Iris pigment epithelial cell (primary cell): ENCODE measurements at places on chromosomes 6 and 20.
A peak's percentile ranks its signal among the peaks of the same experiment; 100 is the strongest.

DNA sequence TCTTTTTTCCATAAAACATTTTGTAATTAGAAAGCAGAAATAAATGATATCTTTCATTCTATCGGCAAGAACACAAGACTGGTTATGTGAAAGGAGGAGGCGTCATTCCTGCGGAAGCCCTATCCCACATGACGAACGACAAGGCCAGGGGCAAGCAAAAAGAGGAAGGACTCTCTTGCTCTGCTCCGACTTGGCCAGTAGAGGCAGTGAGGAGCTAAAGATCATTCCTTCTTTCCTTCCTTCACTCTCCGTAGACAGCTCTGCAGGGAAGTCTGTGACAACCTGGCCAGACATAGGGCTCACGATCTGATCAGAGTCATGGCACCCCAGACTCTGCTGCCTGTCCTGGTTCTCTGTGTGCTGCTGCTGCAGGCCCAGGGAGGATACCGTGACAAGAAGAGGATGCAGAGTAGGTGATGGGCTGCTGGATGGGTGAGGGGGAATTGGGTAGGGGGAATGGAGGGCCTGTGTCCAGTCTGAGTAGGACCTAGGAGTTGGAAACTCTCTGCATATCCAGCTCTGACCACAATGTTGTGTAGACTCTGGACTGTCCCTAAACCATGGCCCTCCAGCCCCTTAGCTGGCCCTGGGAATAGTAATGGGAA, at the start of gene WFDC10A:
WFDC10A (plus strand) TSS at position 244 of the 605 bp plus-strand sequence; CDS start at position 319, 75 bp downstream.
- DNase-seq: peak; percentile 65

- peak; percentile 76 for DNase-seq
These were observed 93.4 kb upstream of the NXT1 start for GRCh38 chr20:23257106-23257761.

DNA sequence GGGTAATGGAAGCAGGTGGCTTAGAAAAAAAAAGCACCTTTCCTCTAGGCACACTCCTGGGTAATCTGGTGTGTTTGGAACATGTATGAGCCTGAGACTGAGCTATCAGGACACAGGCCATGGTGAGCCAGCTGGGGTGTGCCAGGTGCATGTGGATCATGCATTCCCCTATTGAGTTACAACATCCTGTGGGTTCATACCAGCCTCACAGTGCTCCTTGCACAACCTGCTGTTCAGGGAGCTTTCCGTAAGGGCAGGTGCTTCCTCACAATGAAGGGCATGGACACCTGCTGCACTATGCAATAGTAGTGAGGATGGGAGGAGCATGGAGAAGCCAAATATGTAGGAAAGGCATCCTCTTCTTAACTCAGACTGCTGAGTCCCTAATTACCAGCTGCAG, 197.2 kb upstream of the SUPT3H start:
- no peak for DNase-seq

DNA sequence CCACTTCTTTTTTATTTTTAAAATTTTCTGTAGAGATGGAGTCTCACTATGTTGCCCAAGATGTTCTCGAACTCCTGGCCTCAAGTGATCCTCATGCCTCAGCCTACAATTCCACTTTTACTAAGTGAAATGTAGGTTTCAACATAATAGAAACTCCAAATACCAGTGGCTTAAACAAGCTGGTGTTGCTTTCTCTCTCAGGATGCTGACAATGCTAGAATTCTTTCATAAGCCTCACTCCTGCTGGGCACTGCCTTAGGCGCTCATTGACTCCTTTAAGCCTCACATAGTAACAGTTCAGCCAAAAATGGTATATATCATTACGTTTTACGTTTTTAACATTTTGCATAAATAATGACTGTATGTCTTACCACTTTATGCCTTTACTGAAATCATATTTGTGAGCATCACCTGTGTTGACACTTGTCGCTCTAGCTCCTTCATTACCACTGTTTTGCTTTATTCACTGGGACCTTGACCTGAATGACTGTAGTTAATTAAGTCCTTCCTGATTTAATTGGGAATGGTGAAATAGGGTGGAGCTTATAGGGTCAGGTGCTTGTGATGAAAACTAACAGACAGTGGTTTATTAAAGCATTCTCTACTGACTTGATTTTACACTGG, 3.9 kb upstream of the CST9 start:
- DNase-seq: no peak

DNA sequence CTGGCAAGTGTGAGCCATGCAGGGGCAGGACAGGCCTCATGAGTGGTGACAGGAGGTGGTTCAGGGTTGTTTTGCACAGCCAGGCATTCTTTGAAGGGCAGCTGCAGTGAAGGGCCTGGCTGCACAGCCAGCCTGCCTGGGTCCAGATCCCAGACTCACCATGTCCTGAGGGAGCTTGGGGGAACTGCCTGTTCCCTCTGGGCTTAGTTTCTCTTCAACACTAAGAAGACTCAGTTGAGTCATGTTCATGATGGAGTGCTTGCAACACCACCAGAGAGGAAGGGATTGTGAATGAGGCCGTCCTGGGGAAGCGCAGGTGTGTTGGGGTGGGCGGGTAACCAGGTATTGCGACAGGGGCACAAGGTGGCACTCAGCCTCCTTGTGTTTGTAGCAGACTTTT, 102.4 kb downstream of the CDH26 start:
- no peak for DNase-seq

DNA sequence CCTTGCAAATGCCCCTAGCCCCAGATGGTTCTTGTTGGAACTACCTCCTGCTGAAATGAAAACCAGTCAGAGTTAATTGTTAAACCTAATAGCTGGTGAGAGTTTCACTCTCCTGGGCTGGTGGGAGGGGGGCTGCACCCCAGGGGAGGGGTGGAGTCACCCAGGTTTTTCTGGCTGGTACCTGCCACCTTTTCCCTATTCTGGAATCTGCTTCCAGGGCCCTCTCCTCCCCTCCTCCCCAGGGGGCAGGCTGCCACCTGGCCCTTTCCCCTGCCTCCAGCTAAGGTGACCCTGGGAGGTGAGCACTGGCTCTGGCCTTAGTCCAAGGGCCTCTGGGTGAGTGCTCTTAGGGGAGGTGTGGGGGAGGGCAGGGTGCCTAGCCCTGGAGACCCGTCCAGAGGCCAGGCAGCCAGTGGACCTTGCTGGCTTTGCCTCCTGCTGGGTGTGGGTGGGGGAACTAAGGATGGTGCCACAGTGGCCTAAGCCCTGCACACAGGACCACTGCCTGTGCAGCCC, 48.8 kb upstream of the EPB41L1 start:
- no peak for DNase-seq

GRCh38 chr6:107657755-107658461, 166.2 kb downstream of the SCML4 start:
- DNase-seq: peak; percentile 86

DNA sequence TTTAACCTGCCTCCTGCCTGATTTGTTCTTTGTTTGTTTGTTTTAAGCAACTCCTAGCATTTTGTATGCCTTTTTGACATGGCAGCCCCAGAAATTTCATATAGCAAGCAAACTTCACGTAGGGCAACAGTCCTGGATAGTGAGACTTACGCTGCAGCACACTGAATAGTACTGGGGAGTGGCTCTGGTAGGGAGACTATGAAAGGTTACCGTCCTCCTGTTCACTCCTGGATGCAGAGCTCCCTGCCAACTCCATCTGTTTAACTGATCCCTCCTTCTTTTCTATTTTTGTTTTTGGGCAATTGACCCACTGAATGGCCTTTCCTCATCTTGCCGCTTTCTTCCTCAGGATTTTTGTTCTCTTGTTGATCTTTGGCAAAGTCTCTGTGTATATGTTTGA, 44.5 kb upstream of the BMP6 start:
- DNase-seq: no peak
